ENCODE measurements at places on chromosomes 11 and 22.

DNA sequence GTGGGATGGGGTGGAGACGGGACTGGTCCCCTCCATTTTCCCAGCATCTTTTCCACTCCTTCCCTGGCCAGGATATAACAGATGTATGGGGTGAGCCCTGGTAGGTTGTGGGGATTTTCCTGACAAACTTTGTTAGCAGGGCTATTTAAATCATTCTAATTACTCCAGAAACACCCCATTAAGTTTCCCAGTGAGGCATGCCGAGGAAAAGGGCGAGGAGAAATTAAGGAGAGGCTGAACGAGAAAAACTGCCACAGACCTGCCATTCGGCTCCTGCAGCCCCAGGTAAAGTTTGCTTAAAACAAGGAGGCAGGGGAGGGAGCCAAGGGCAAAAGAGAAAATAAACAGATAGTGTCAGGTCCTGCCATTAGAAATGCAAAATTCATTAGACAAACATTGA is 428.2 kb downstream of the BUD13 start:
- DNase-seq = no peak

- DNase-seq = no peak
These were observed 10.8 kb upstream of the SNX32 start for GRCh38 chr11:65822776-65823528.

GRCh38 chr11:130243816-130244215 is 70.9 kb downstream of the ZBTB44 start:
- peak; percentile 9 for DNase-seq

DNA sequence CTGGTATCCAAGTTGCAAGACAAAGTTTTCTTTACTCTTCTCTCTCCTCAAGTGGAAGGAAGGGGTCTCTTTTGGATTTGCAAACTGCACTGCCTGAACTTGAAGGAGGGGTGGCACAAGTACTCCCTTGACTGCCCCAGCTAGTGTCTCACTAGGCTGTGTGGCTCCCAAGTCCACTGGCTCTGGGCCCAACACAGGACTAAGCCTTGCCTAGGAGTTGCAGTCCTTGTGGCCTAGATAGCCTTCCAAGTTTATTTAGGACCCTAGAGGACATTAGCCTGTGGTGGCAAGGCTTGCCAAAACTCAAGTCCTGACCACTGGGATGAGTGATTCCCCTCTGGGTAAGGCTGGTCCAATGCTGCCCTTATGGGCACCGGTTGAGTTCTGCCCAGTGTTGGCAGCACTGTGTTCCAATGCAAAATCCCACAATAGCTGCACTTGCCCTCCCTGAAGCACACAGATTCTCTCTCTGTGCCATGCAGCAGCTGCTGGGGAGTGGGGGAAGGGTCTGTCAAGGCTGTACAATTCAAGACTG is 10.2 kb upstream of the WEE1 start:
- DNase-seq = no peak

DNA sequence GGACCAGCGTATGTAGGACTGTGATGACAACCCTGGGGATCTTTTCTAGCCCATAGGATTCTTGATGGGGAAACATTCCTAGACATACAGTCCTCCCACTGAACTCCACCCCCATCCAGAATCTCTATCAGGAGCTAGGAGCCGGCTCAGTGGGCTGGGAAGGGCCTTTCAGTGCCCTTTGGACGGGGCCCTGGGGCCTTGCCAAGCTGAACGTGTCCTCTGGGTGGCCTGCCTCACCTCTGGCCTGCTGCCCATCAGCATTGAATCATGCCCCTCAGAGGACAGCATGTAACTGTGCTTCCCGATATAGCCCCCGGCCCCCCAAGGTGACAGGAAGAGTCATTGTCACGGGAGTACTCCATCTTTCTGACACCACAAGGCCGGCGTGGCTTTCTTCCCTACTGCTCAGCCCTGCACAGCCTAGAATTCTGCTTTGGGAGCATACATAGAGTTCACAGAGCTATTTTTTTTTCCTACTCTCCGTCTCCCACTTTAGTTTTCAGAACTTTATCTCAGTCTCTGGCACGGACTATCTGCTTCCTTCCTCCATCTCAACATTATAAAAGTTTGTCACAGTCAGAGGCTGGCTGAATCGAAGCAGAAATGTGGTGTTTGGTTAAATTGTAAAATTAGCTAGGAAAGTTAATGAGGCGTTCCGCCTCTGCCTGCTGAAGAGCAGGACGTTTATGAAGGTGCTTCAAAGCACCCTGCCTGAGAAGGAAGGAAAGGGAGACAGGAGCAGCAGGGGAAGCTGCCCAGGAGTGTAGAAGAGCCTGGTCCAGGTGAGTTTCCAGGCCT is 111.9 kb downstream of the ZBTB16 start:
- no peak for DNase-seq

- no peak for DNase-seq
These were observed 2.4 kb downstream of the RNF121 start for GRCh38 chr11:71931245-71931602.

All from M059J (cell line).